Stimulated activated CD8-positive, alpha-beta memory T cell treated with anti-CD3 and anti-CD28 coated beads, Interleukin-7, amount 100 ng/mL, for 1 hour (primary cell): ENCODE measurements at places on chromosomes 16 and 17.

GRCh38 chr16:51994597-51994996, 552.3 kb downstream of the TOX3 start:
- DNase-seq = no peak

GRCh38 chr17:77783991-77784820, 174.3 kb upstream of the TNRC6C start:
- peak; percentile 48 for DNase-seq

GRCh38 chr17:35169835-35170363, 22.3 kb downstream of the UNC45B start:
- DNase-seq = no peak

GRCh38 chr17:66952031-66952524, 12.4 kb upstream of the CACNG4 start:
- no peak for DNase-seq

DNA sequence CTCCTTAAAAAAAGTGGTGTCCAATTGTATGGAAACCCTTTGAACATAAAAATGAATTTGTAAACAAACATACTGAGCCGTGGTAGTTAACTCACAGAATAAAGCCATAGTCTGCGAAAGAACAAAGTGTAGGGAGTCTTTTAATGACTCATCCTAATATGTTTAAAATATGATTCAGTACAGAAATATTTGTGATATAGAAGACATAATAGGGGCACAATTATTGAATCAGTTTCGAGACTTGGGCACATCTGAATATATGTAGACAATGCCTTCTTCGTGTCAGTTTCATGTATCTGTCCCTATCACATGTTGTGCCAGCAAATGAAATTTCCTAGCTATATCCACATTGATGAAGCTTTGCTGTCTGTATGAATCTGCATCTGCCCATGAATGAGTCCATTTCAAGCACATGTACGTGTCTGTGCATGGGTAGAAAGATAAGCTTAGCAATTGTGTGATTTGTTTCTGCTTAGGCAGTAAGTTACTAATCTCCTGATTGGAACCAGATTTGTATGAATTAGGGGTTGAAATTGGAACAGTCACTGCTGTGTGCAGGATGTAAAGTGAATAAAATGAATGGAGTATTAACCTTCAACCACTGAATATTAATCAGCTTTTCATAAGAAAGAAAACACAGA, 112.5 kb upstream of the SOX9 start:
- no peak for DNase-seq

GRCh38 chr16:8555400-8555799, 34.9 kb downstream of the TMEM114 start:
- DNase-seq = no peak

DNA sequence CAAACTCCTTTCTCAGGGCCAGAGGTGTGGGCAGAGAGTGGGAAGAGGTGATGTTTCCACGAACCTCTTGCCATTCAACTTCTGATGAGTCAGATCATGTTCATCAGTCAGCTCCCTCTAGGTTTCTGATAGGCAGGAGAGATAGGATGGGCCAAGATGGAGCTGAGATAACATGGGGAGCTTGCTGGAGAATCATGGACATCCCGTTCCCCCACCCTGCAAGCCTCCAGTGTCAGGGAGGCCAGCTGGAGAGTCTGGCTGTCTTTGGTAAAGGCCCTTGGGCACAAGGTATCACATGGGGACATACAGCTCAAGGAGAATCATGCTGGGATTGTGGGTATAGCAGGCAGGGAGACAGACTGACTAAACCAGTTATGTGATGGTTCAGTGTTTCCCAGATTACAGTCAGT, 136.0 kb upstream of the IRX3 start:
- no peak for DNase-seq

DNA sequence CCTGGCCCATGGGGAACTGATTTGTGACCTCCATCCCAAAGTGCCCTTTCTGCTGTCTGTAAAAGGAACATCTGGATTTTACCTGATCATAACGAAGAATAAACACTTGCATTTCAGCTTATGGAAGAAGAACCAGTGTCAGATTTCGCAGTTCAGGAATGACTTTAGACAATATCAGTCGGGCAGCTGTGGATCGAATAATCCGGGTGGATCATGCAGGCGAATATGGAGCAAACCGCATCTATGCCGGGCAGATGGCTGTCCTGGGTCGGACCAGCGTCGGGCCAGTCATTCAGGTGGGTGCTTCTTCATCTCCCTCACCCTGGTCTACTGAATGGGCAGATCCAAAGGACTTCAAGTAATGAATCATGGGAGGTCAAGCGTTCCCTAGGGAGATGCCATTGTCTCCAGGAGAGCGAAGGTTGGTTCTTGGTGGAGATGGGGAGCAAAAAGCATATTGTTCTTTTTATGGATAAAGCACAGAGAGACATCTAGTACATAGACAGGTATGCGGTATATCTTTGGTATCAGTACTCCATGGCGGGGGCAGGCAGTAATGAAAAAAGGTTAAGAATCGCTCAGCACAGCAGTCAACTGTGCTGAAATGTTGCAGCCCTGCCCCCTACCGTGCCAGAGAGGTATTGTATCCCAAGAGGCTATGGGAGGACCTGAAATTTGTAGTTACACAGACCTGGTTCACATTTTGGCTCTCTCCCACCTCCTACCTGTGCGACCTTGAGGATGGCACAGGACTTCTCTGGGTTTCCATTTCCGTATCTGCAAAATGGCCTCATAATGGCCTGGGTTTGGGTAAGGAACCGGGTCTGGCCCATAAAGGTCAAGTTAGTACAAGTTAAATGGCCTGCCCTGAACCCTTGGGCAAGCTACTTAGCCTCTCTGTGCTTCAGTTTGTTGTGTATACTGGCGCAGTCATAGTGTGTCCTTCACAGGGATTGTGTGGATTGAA, 4.7 kb downstream of the COQ7 start:
- DNase-seq = no peak

DNA sequence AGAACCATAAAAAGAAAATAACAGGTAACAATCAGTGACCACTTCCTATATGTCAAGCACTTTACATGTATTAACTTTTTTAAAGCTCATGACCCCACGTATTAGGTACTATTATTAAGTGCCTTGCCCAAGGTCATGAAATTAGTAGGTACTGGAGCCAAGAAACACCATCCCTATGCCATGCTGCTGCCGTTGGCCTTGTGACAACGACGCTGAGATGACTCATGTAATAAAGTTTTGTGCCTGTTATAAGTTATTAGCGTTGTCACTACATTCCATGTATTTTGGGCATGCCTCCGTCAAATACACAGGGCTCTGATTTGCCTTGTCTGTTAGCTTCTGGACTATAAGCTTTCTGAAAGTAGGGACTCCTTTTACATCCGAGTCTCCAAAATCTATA, 1.4 kb downstream of the BBS2 start:
- no peak for DNase-seq

DNA sequence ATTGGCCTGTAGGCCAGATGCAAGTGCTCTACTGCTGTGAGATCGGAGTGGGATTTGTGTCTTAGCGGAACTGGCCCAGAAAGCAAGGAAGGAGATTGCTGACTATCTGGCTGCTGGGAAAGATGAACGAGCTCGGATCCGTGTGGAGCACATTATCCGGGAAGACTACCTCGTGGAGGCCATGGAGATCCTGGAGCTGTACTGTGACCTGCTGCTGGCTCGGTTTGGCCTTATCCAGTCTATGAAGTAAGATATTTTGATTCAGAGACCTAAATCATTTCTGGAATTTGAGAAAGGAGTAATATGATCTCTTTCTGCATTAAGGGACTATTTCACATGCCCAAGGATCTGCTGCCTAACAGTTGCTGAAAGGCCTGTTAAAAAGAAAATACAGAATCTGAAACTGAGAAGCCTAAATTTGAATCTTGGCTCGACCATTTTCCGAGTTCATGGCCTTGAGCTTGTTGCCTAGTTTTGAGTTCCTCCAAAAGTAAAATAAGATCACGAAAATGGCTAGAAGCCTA, 21.1 kb downstream of the IST1 start:
- DNase-seq = no peak

- DNase-seq = no peak
Measured at GRCh38 chr16:57476546-57477410, 9.5 kb downstream of the DOK4 start.

- no peak for DNase-seq
Measured at GRCh38 chr17:64339516-64340490, 50.9 kb downstream of the PECAM1 start.

DNA sequence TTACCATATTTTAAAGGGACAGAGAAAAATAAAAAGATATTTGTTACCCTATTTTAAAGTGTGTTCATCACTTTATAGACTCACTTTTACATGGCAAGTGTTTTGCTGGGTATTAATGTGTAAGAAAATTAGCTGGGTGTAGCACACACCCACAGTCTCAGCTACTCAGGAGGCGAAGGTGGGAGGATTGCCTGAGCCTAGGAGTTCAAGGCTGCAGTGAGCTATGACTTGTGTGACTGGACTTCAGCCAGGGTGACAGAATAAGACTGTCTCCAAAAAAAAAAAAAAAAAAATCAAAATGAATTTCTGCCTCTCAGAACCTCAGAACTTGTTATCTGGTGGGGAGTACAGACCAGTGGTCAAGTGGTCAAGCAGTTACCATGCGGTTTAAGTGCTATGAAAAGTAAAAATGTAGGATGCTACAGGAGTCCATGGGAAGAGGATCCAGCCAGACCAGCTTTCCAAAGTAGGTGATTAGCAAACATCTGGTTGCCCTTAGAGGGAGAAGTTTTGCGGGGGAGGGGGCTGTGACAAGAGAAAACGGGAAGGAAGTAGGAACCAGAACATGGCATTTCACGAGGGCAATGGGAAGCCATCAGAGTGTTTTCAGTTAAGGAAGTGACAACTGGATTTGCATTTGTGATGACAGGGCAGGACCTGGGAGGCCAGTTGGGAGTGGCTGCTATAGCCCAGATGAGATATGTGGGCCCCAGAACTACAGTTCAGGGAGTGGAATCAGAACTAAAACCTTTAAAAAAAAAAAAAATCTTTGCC, 13.9 kb downstream of the CNEP1R1 start:
- no peak for DNase-seq

- DNase-seq = no peak
Measured at GRCh38 chr17:36971508-36971907, 22.8 kb downstream of the AATF start.
